ENCODE measurements at places on chromosomes 5 and 9. TPM values are rescaled to one million over a fixed set of nuclear protein-coding genes. Genes with fewer than 3 reads are reported as not detected.

GRCh38 chr5:165573445-165573844 lies 2068.0 kb downstream of the MAT2B start:
- DNase-seq = no peak

DNA sequence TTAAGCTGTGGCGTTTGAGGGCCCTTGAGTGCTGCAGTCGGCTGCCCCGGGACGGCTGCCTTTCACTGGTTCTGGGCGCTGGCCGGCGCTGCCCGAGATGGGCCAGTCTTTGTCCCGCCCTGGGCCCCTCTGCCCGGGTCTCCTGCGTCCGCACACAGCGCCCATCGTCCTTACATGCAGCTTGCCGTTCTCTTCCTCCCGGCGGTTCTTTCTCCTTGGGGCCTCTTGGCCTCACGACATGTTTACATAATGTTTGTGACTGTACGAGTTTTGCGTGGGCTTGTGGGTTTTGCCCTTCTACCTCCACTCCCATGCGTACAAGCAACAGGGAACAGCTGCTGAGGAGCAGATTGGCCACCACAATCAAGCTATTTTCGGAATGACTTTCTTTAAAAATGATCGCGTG lies 618 bp downstream of the TNPO1 start:
- peak; percentile 56 for DNase-seq

GRCh38 chr5:103718108-103718507 lies 155.5 kb upstream of the NUDT12 start:
- DNase-seq = no peak

CER1 gene
- 0.71 TPM for polyA plus RNA-seq

DNA sequence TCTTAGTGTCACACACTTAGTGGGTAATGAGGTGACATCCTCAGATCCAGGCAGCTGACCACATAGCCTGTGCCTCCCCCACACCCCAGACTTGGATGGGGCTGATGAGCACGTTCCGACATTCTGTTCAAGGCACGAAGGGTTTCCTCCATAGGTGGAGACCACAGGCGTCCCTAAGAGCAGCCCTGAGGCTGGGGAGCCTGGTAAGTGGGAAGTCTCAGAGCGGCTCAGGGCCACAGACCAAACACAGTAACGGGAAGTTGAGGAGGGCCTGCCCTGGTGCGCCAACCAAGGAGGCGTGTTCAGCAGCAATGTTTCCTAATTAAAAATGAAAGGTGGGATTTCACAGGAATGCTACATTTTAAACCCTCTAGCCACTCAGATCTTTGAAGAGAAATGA lies 102.3 kb upstream of the PHYKPL start:
- no peak for DNase-seq

FCHO2 gene
- polyA plus RNA-seq = 30.8 TPM

GRCh38 chr5:107428303-107428813 lies 242.4 kb downstream of the EFNA5 start:
- no peak for DNase-seq

GRCh38 chr5:33299621-33300208 lies 141.1 kb upstream of the TARS1 start:
- DNase-seq = no peak

DNA sequence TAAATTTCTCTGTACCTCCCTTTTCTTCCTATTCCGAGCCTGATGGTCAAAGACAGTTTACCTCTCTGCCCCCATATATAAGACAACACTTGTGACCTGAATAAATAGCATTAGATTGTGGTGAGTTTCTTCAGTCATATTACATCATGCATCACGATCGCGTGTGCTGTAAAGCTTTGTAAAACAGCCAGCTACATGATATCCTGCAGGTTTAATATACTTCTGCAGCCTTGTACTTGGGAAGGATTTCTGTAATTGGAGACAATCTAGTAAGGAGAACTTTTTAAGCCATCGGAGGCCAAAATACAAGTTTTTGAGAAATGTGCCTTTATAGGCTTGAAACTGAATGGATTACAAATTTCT lies 711.8 kb upstream of the WWC1 start:
- DNase-seq = no peak

DNA sequence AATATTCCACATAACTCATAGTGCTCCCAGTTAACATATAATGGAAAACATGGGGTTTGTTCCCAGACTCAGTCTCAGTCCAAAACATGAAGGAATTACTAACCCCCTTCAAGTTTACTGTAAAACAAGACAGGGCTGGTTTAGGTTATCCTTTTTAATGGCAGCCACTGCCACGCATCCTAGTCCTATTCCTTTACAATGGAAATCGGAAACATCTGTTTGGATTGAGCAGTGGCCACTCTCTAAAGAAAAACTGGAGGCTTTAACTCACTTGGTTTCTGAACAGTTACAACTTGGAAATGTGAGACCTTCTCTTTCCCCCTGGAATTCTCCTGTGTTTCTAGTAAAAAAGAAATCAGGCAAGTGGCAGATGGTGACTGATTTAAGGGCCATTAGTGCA lies 609.9 kb upstream of the ACO1 start:
- no peak for DNase-seq

- DNase-seq = no peak
These were observed 16.3 kb downstream of the TNFSF8 start for GRCh38 chr9:114914139-114914538.

CCL27 gene
- polyA plus RNA-seq = 0.57 TPM

- no peak for DNase-seq
These were observed 1.3 kb upstream of the ST8SIA4 start for GRCh38 chr5:100904259-100904861.

SOX30 gene
- polyA plus RNA-seq = 0.83 TPM

DNA sequence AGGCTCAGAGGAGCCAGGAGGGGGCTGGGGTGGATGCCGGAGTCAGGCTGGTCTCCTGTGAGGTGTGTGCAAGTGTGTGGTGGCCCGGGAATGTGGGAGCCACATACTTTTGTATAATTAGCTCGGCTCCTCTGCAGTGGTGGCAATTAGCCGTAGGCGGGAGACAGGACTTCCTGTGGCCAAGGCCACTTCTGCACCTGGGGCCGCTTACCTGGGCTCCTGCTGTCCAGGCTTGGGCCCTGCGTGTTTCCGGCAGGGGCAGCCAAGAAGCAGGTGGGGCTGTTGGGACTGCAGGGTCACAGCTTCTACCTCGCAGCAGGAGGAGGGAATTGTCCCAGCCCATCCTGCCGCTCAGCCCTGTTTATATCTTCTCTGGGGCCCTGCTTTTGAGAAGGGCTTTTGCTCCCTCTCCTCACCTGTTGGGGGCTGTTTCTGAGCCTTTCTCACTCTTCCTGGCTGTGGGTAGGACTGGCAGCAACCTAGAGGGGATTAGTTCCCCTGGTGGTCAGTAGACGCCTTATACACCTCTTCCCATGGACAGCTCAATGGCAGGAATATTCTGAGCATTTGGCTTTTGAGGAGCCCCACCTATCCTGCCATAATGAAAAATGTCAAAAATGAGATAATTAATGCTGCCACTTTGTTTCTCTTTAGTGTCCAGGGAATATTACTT lies 145.4 kb upstream of the PITX1 start:
- DNase-seq = no peak

DNA sequence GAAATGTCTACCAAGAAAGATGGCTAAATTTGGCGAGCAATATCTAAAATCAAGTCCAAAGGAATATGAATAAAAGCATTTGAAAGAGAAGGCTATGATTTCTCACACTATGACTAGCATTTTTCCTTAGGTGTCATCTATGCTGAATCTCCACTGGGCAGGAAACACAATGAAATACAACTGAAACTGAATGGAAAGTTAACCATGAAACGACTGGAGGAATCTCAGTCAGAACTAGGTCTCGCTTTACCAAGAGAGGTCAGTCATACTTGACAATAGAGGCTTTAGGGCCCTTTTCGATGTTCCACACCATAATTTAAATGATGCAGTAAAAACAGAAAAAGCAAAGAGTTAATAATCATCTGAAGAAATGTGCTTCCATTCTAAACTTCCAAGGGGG lies 339.0 kb downstream of the PDE4D start:
- no peak for DNase-seq

DNA sequence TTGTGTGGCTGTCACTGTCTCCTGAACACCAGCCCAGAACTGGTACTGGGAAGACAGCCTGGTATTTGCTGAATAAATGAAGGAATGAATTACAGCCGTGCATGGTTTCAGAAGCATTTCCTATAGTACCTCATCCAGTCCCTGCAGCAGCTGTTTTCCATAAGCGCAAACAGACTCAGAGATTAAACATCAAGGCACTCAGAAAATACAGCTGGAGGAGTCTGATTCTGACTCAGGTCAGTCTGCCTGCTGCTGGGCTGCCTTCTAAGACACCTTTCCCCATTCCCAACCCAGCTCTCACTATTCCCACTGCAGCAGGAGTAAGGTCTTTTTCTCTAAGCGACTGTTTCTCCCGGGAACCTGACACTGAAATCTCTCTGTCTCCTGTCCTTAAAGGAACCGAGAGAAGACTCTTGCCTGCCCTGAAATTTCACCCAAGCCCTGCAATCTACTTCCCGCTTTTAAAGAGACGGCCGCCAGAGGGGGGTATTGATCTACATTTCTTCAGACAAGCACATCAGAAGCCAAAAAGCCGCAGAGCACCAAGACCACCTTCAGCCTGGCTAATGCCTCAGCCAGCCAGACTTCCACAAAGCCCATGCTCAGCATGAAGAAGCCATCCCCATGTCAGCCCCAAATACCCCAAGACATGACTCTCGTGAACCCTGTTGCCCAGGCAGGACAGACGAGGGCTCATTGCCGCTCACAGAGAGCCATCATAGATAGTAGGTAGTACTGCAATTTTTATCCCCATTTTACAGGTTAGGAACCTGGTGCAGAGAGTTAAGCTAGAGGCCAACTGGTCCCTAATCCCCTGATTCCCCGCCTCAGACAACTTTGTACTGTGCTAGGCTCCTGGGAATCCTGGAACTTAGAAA lies 5.4 kb upstream of the FOXI1 start:
- peak; percentile 79 for DNase-seq

DNA sequence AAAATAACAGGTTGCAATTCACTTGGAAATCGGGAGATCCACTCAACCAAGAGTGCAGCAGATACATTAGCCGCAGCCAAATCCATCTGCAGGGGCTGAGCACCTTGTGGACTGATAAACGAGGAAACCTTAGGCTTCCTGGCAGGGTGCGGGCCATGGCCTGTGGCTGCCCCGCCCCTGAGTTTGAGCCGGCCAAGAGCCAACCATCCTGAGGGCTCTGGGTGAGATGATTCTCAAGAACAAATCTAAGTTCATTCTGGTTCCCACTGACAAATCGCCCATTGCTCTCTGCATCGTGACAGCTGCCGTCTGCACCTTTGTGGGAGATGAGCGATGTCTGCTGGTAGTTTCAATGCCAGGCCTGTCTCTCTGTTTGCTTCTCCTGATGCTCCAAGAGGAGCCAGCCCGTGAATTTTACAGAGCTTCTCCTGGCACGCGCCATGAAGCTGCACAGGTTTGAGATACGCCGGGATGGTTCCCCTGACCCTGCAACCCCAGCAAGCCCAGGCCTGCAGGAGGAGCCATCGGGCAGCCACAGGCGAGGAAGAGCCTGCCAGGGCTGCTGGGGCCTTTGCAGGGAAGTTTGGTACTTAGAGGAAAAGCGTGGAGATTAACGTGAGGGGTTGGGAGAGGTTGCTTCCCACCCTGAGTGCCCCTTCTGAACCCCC lies 154.0 kb downstream of the OLFM1 start:
- no peak for DNase-seq

DIPK1B gene
- polyA plus RNA-seq = 25.9 TPM

- no peak for DNase-seq
These were observed 181.9 kb upstream of the ADRA1B start for GRCh38 chr5:159734366-159734765.

GRXCR2 gene
- not detected for polyA plus RNA-seq

CATSPER3 gene
- polyA plus RNA-seq = 0.82 TPM

- DNase-seq = no peak
These were observed 15.0 kb upstream of the PTBP3 start for GRCh38 chr9:112348257-112349007.

DNA sequence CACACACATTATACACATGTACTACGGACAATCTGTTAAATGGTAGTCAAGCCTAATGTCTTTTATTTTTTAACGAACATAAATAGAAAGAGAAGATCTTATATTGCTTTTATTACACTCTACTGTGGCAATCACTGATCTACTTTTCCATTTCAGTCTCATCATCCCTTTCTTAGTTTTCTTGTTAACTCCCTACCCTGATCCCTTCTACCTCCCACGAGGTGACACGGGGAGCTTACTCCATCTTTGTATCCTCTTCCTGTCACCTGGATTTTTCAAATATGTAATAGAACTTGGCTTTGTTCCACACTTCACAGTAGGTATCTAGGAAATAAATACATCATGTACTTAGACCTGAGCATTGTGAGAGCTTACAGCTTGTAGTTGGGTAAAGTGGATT lies 211.0 kb downstream of the PIK3R1 start:
- no peak for DNase-seq

- no peak for DNase-seq
These were observed 637.8 kb upstream of the MEF2C start for GRCh38 chr5:89520771-89521170.

- DNase-seq = no peak
These were observed 14.9 kb upstream of the COL27A1 start for GRCh38 chr9:114140401-114140800.

BAAT gene
- polyA plus RNA-seq = 0.44 TPM

ISL1 gene
- not detected for polyA plus RNA-seq

SPINK6 gene
- polyA plus RNA-seq = not detected

DNA sequence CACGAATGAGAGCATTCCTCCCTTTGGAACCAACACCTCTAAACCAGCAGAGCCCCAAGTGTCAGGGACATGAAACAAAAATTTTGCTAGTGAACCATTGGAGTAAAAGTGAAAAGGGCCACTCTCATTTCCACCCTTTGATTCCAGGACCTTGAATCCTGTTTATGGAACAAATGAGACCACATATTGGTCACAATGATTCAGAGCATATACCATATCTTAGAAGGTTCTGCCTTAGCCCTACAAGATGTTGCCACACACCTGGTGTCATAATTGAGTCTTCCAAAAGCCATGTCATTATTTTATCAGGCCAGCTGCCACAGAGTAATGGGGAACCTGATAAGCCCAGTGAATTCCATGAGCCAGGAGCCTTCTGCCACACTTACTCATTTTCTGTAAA lies 66.3 kb upstream of the ZBTB43 start:
- no peak for DNase-seq

All from right renal cortex interstitium (tissue), 3 donors.